Melanocyte of skin (primary cell): ENCODE measurements at places on chromosomes 4 and X. TPM values are rescaled to one million over a fixed set of nuclear protein-coding genes. Genes with fewer than 3 reads are reported as not detected.

TREX2 gene
- total RNA-seq: 1.3 and 3.4 TPM in 2 replicates

ENPP6 gene
- not detected in 2 replicates for total RNA-seq

FAM9C gene
- total RNA-seq: not detected in 2 replicates

SMIM43 gene
- total RNA-seq: under 0.01 TPM in 1 of 2 replicates, not detected in the other

CXorf65 gene
- total RNA-seq: not detected in 2 replicates

COL4A6 gene
- under 0.01 TPM in 1 of 2 replicates, not detected in the other for total RNA-seq

SULT1E1 gene
- not detected in 2 replicates for total RNA-seq

VCX3A gene
- not detected in 2 replicates for total RNA-seq

CFI gene
- 0.33 TPM in 1 of 2 replicates, not detected in the other for total RNA-seq

ZIC3 gene
- total RNA-seq: not detected in 2 replicates

NAAA gene
- 8.3 and 9.1 TPM in 2 replicates for total RNA-seq

HMGN5 gene
- 1.4 and 1.8 TPM in 2 replicates for total RNA-seq

SPRY1 gene
- 2.4 and 6.5 TPM in 2 replicates for total RNA-seq

CT45A5 gene
- total RNA-seq: not detected in 2 replicates
